ENCODE measurements at places on chromosomes 13 and 19. TPM values are rescaled to one million over a fixed set of nuclear protein-coding genes. Genes with fewer than 3 reads are reported as not detected.

DNA sequence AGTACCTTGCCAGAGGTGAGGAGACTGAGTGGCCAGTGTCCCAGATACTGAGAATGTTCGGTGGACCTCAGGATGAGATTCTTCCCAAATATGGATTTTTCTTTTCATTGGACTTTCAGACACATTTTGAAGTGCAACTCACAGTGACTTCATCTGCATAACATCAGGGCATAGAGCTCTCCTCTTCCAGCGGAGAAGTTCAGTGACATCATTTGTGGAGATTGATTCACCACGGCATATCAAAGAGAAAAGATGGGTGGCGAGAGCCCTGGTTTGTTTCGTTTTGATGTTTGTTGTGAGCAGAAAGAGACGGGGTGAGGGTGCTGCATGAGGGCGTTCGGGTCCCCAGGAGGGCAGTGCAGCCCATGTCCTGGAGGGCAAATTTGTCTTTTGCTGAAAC is 120.1 kb upstream of the GPR12 start:
- no peak for DNase-seq
- no peak overlapping the region for H3K4me3 ChIP-seq
- H3K4me1 ChIP-seq: no peaks in the 10 kb centered on the region

DNA sequence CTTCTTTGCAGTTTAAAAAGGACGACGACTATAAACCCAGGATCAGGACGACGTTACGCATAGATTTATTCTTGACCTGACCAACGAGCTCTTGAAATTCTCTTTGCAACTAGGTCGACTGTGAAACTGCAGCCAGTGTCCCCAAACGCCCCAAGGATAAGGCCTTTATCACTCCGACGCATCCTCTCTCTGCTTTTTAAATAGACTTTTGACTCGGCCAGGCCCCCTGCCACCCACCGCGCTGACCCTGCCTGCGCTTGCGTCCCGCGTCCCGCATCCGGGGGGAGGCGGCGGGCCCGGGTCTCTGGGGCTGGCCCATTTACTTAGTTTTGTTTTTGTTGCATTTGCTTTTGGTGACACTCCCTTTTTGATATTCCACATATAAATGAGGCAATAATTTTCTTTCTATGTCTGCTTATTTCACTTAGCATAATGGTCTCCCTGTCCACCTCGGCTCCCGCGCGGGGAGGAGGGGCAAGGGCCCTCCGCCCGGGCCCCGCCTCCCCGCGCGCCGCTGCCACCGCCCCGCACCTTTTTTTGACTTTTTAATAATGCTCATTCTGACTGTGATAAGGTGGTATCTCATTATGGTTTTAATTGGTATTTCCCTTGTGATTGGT is 17.4 kb downstream of the RB1 start:
- peak overlapping the region; percentile 45 for H3K4me3 ChIP-seq
- peaks cover 5% of the 10 kb centered on the region for H3K4me1 ChIP-seq

DNA sequence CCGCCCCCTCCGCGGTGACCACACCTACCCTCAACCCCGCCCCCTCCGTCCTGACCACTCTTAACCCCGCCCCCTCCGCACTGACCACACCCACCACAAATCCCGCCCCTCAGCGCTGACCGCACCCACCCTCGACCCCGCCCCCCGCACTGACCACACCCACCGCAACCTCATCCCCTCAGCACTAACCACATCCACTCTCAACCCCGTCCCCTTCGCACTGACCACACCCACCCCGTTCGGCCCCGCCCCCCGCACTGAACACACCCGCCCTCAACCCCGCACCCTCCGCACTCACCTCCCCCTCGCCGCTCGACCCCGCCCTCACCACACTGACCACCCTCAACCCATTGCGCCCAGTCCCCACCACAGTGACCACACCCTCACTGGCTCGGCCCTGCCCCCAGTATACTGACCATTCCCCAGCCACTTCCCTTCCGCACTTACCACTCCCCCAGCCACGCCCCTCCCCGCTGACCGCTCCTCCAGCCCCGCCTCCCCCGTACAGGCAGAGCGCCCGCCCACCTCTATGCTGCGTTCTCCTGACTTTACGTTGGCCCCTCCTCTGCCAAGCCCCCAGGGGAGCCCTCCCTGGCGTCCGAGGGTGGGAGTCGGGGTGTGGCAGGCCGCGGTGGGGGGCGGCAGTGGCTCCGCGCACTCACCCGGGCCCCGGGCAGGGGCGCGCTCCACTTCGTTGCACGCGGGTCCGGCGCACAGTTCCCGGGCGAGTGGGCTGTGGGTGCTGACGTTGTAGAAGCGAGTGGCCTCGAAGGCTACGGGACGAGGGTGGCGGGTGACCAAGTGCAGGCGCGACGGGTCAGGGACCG is 8.4 kb downstream of the F2RL3 start:
- peak overlapping the region; percentile 63 for H3K4me3 ChIP-seq
- peak; percentile 93 for DNase-seq
- no peaks in the 10 kb centered on the region for H3K36me3 ChIP-seq
- H3K27me3 ChIP-seq: no peaks in the 10 kb centered on the region

DNA sequence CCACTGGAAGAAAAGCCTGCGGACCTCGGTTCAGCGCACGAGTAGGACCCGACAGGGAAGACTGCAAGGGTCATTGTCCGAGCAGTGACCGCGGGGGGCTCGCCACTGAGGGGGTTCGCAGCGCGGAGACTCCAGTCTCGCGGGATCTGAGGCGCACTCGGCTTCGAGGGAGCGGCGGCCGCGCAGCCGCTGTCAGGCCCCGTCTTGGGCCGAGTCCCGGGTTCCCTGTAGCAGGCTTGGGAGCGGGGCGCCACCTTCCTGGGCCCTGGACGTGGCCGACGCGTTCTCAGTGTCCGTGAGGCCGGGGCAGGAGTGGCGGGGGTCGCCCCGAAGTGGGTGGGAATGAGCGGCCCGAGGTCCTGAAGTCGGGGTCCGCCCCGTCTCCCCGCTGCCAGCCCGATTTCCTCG is 474 bp upstream of the FAM174C start:
- peak overlapping the region; percentile 98 for H3K27ac ChIP-seq
- H3K36me3 ChIP-seq: peaks cover 70% of the 10 kb centered on the region
- no peaks in the 10 kb centered on the region for H3K27me3 ChIP-seq
- H3K4me1 ChIP-seq: peaks cover 72% of the 10 kb centered on the region
- H3K4me3 ChIP-seq: peak overlapping the region; percentile 69

DNA sequence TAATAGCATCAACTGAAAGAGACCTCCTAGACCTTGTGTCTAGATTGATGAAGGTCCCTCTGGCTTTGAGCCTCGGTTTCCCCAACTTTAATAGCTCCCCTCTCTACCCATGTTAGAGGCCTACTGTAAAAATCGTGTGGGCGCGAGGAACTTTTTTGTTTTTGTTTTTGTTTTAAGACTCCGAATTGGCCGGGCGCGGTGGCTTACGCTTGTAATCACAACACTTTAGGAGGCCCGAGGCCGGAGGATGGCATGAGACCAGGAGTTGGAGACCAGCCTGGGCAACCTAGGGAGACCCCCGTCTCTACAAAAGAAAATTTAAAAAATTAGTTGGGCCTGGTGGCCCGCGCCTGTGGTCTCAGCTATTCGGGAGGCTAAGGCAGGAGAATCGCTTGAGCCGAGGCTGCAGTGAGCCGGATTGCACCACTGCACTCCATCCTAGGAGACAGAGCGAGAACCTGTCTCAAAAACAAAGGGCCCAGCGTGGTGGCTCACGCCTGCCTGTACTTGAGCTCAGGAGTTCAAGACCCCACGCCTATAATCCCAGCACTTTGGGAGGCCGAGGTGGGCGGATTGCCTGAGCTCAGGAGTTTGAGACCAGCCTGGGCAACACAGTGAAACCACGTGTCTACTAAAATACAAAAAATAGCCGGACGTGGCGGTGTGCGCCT is 858 bp upstream of the PPP6R1 start:
- H3K27me3 ChIP-seq: no peaks in the 10 kb centered on the region
- peak overlapping the region; percentile 94 for H3K4me3 ChIP-seq

GRCh38 chr13:78832461-78832860 is 173.5 kb upstream of the OBI1 start:
- DNase-seq: no peak
- no peaks in the 10 kb centered on the region for H3K36me3 ChIP-seq
- H3K27ac ChIP-seq: no peak overlapping the region
- H3K4me1 ChIP-seq: no peaks in the 10 kb centered on the region
- no peaks in the 10 kb centered on the region for H3K27me3 ChIP-seq

The ZNF878 gene
- total RNA-seq: 0.35 TPM

GRCh38 chr13:106799781-106800335 is 231.9 kb upstream of the ARGLU1 start:
- DNase-seq: no peak
- no peaks in the 10 kb centered on the region for H3K4me1 ChIP-seq
- no peak overlapping the region for H3K4me3 ChIP-seq
- no peaks in the 10 kb centered on the region for H3K36me3 ChIP-seq
- no peaks in the 10 kb centered on the region for H3K27me3 ChIP-seq
- H3K27ac ChIP-seq: no peak overlapping the region

GRCh38 chr19:38375748-38376147 is 1.4 kb downstream of the PSMD8 start:
- peak overlapping the region; percentile 95 for H3K4me3 ChIP-seq
- no peaks in the 10 kb centered on the region for H3K27me3 ChIP-seq
- H3K36me3 ChIP-seq: peaks cover 43% of the 10 kb centered on the region
- peaks cover 17% of the 10 kb centered on the region for H3K4me1 ChIP-seq

DNA sequence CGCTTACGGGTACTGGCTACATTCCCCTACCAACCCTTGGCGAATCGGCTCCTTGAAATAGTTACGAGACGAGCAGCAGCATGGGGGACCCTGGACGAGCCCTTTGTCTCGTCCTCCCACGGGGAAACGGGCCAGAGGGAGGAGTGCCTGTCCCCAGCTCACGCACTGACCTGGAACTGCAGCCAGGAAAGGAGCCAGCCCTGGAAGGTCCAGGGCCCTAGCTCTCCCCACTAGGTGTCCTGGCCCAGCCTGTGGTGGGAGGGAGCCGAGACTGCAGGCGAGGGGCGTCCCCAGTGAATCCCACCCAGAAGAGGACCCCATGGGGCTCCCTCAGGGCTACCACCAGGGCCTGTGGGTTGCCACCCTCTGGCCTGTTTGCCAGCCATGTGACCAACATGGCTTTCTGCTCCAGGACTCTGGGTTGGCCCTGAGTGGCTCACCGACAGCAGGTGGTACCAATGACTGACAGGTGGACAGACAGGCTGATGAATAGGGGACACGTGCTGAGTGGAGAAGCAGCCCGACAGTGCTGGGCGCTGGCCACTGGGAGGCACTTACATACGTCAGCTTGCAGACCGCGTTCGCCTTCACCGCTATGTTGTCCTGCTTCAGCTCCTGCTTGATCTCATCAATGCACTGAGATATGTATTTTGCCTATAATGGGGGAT is 13.2 kb downstream of the AP3D1 start:
- H3K4me1 ChIP-seq: no peaks in the 10 kb centered on the region
- no peak overlapping the region for H3K4me3 ChIP-seq
- H3K36me3 ChIP-seq: peaks cover 68% of the 10 kb centered on the region
- no peaks in the 10 kb centered on the region for H3K27me3 ChIP-seq

GRCh38 chr13:75704927-75705288 is 68.8 kb downstream of the LMO7 start:
- no peaks in the 10 kb centered on the region for H3K27me3 ChIP-seq
- peak overlapping the region; percentile 82 for H3K27ac ChIP-seq
- DNase-seq: peak; percentile 79
- H3K4me1 ChIP-seq: peaks cover 11% of the 10 kb centered on the region

Measured in lower lobe of right lung (tissue), 2 donors.